NCI-H1048 (cell line): ENCODE measurements at places on chromosomes 1 and 21.

GRCh38 chr1:93712741-93713140, 31.1 kb upstream of the BCAR3 start:
- no peak for DNase-seq

DNA sequence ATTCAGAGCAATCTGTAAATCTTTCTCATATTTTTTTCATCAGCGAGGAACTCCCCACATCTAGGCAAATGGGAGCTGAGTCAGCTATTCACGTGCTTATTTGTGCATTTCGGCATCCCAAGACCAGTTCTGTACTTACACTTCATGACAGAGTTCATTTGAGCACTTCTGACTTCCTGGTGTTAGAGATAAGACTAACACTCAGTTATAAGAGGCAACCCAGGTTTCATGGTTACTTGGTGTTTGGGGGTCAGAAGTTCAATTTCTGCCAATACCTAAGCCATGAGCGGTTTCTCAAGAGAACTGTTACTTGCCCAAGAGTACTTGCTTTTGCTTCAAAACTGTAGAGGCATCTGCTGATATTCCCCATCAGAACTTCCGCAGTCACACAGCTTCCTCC, 24.1 kb upstream of the DESI2 start:
- DNase-seq, result no peak

- DNase-seq, result no peak
These were observed 73.2 kb upstream of the ADGRL4 start for GRCh38 chr1:79079770-79080169.

- DNase-seq, result no peak
These were observed 234.6 kb downstream of the USP25 start for GRCh38 chr21:15964236-15964855.

GRCh38 chr1:214823311-214824117, 220.5 kb downstream of the CENPF start:
- no peak for DNase-seq

GRCh38 chr1:169326956-169327268, 40.7 kb downstream of the NME7 start:
- DNase-seq, result no peak

DNA sequence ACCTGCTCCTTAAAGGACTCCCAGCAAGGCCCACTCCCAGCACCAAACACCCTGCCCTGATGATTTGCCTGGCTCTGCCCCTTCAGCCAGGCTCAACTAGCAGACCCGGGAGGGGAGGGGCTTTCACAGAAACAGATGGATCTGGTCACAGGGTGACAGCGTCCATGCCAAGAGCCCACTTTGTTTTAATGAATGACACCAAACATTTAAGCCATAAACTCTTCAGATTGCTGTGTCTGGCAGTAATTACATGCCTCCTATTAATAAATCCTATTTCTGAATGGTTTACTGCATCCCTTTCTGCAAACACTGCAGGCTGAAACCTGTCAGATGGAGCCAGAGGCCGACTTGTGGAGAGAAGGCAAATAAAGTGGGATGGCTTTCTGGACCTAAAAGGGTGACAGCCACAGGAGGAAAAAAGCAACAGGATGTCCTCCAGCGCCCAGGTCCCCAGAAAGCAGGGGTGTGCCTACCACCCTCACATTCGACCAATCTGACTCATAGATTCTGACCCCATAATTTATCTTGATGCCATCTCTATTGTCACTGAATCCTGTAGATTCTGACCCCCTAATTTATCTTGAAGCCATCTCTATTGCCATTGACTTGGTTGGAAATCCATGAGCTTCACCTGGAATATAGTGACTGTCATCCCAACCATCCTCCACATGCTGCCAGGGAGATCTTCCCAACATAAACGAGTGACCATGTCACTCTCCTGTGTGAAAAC, 200.9 kb downstream of the PLPP3 start:
- DNase-seq, result no peak

- no peak for DNase-seq
These were observed 71.0 kb downstream of the EBNA1BP2 start for GRCh38 chr1:43101061-43101460.

- no peak for DNase-seq
These were observed 38.5 kb upstream of the LAX1 start for GRCh38 chr1:203726417-203726867.

DNA sequence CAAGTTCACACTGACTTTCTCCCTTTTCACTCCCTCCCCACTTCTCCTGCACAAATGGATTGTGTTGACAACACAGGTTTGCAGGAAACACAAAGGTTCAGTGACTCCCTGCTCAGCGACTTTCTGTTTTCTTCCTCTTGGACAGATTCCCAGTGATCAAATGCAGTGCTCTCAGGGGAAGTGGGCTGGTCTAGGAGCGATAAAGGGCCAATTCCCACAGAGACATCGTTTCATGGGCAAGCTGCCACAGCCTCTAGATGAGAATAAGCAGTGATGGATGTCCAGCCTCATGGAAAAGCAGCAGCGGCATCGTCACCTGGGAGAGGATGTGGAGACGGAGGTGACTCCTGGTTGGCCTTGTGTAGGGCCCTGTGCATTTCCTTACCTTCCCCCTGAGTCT, 30.6 kb downstream of the FYB2 start:
- no peak for DNase-seq

DNA sequence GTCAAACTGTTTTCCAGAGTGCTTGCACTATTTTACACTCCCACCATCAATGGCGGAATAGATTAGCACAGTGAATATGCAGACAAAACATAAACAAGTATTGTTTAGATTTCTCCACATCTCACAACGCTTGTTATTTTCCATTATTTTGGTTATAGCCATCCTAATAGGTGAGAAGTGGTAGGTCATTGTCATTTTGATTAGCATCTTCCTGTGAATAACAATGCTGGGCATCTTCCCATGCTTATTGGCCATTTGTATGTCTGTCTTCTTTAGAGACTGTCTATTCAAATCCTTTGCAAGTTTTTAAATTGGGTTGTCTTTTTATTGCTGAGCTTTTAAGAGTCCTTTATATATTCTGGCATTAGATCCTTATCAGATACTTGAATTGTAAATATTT, 54.7 kb downstream of the LRRC71 start:
- DNase-seq, result no peak

- no peak for DNase-seq
These were observed 25.4 kb downstream of the SLC19A2 start for GRCh38 chr1:169460191-169460833.

- DNase-seq, result no peak
These were observed 45.9 kb upstream of the DIP2A start for GRCh38 chr21:46412521-46413364.

GRCh38 chr1:241608379-241609033, 31.7 kb downstream of the CHML start:
- DNase-seq, result no peak
